ENCODE measurements at places on chromosomes 7 and 10.

- DNase-seq: no peak
These were observed 7.1 kb downstream of the GRM8 start for GRCh38 chr7:127245607-127246006.

- peak; percentile 27 for DNase-seq
These were observed 1.3 kb downstream of the PFKFB3 start for GRCh38 chr10:6204063-6204340.

- DNase-seq: no peak
These were observed 226.0 kb downstream of the SFMBT2 start for GRCh38 chr10:7184660-7185366.

DNA sequence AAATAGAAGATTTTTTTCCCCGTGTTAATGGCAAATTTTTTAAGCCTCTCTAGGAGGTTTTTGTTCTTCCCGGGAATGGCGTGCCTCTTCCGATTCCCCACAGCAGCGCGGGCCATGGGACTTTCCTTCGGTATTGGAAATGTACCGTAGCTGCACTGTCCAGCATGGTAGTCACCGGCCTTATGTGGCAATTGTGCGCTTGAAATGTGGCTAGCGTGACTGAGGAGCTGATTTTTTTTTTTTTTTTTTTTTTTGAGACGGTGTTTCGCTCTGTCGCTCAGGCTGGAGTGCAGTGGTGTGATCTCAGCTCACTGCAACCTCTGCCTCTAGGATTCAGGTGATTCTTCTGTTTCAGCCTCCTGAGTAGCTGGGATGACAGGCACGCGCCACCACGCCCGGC is 938 bp upstream of the TCTN3 start:
- no peak for DNase-seq

- no peak for DNase-seq
These were observed 5.7 kb downstream of the ARHGAP22 start for GRCh38 chr10:48598936-48599829.

GRCh38 chr10:49187950-49188761 is at the start of gene TMEM273:
TSS of gene TMEM273 (minus strand) at chr10:49188391. CDS start at chr10:49188336, 55 bp downstream.
- no peak for DNase-seq

DNA sequence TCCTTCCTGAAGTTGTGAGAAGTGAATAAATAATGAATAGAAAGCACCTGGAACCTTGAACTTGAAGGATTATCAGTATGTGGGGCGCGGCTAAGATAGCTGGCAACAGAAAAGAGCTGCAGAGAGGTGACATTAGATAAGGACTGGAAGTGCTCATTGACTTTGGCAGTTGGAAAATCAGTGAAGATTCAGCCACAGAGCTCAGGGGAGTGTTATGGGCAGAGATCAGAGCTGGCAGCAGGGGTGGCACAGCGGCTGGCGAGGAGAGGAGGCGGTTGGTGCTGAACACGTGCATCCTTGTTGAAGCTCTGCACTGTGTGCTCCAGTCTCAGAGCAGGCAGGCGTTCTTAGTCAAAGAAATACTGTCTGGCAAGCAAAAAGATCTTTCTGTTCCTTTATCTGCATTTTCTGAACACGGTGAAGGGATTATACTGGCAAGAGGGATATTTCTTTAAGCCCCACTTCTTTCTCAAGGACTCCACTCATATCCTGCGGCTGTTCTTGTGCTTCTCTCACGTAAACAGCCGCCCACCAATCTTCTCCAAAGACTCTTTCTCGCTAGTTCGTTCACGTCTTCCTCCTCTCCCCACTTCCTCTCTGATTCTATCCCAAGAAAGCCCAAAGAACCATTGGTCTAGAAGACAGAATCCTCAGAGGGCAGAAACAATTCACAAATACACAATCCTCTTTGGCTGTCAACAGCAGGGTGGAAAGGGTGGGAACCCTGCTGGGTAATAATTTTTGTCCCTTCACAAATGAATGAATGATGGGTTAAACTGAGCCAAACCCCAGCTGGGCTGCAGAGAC is 38.6 kb upstream of the ADD3 start:
- DNase-seq: no peak
